ENCODE measurements at places on chromosomes 1 and 21.

- no peak for DNase-seq
Measured at GRCh38 chr1:24849672-24850295, 80.3 kb downstream of the RUNX3 start.

DNA sequence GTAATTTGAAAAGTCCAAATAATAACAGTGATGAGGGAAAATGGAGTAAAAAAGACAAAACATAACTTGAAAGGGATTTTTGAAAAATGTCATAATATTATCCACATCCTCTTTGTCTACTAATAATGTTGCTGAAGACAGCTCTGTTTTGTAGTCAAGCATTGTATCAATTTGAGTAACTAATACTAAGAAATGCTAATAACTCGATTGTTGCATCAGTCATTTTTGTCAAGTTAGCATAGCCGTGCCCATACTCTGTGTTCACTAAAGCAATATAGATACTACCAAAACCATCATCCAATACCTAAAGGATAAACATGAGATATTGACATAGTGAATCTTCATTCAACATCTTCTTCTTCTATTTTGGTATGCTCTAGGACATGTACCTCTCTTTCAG is 17.3 kb downstream of the PDC start:
- no peak for DNase-seq

GRCh38 chr1:31374511-31375196 is 1.8 kb upstream of the FABP3 start:
- no peak for DNase-seq

DNA sequence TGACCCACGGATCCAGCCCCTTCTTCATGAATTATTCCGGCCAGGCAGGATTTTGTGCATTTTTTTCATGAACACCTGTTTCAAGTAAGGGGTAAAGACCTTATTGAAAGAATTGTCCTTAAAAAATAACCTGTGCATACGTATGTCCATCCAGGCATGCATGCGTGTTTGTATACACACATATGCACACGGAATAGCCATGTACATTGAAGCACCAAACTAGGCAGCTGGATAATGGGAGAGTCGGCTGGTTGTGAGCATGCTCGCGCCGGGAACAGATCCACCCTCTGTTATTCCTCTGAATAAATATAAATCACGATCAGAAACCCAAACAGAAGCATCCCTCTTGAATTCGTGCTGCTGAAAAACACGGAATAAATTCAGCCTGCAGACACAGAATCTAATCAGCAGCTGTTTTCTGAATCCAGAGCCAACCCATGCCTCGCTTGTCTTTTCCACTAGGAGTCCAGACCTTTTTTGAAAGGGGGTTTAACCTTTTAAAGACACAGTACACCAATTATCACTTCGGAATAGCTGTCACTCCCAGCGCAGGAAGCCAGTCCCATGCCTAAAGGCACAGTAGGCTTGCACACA is at the start of gene HIVEP3:
Gene HIVEP3, minus strand, starts transcription at position 473 of the 594 bp plus-strand sequence.
- no peak for DNase-seq

- no peak for DNase-seq
Measured at GRCh38 chr1:48619539-48619938, 147.5 kb upstream of the SPATA6 start.

GRCh38 chr21:17900990-17901385 is 81.8 kb upstream of the C21orf91 start:
- DNase-seq, result no peak

GRCh38 chr1:4741876-4742423 is 87.5 kb downstream of the AJAP1 start:
- DNase-seq, result no peak

- no peak for DNase-seq
Measured at GRCh38 chr1:223836586-223836985, 9.2 kb downstream of the TP53BP2 start.

DNA sequence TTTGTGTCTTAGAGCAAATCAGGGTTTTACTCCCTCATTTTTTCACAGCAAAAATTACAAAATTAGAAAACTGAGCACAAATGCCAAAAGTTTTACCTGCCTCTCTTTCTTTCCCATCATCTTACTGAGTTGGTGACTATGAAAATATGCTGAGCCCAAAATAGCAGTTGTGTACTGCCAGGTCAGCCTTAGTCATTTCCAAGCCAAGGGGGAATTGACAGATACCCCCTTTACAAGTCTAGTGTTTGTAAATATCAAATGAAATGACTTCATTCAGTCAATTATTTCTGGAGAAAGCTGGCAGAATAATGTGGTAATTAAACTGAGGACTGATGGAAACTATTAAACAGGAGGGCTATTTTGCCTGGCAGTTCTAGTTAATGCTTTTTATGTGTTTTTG is 11.4 kb upstream of the GORAB start:
- no peak for DNase-seq

GRCh38 chr1:110005971-110006370 is 21.4 kb downstream of the AHCYL1 start:
- DNase-seq, result no peak

GRCh38 chr1:31650161-31651088 is 5.7 kb upstream of the PEF1 start:
- no peak for DNase-seq

- no peak for DNase-seq
Measured at GRCh38 chr1:71640998-71641397, 560.2 kb upstream of the ZRANB2 start.

- DNase-seq, result no peak
Measured at GRCh38 chr1:147612366-147612765, 58.0 kb downstream of the ACP6 start.

DNA sequence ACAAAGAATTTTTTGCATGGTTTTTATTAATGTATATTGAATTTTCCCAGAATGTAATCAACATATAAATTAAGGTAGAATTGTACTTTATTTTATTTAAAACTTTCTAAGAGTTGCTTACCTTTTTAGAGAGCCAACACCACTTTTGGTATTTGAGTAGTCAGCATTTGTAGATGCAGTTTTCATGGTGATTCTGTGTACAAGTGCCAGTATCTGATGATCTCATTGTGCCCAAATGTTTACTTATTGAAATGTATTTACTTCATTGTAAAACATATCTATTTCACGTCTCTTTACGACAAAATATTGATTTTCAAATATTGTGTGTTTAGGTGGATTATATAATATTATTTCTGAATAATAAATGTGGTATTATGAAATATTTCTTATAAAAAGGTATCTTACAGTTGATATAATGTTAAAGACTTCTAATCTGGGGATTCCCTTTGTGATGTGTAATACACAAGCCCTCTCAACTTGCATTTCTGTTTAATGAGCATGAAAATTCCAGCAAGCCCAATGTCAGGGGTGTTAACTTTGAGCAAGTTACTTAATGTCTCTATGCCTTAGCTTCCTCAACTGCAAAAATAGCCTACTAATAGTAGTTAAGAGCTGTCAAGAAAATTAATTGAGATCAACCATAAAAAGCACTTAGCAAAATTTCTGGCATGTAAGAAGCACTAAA is 141.8 kb upstream of the ZNF648 start:
- no peak for DNase-seq

DNA sequence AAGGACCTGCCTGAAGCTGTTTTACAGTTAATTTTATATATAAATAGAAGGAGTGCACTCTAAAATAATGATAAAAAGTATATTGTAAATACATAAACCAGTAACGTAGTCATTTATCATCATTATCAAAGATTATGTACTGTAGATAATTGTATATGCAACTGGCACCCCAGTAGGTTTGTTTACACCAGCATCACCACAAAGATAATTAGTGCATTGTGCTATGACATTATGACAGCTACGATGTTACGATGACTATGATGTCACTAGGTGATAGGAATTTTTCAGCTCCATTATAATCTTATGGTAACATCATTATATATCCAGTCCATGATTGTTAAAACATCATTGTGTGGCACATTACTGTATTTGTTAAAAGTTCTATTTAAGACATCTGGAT is 185.2 kb downstream of the LBR start:
- no peak for DNase-seq

- no peak for DNase-seq
Measured at GRCh38 chr1:9340172-9340854, 47.6 kb downstream of the SPSB1 start.

DNA sequence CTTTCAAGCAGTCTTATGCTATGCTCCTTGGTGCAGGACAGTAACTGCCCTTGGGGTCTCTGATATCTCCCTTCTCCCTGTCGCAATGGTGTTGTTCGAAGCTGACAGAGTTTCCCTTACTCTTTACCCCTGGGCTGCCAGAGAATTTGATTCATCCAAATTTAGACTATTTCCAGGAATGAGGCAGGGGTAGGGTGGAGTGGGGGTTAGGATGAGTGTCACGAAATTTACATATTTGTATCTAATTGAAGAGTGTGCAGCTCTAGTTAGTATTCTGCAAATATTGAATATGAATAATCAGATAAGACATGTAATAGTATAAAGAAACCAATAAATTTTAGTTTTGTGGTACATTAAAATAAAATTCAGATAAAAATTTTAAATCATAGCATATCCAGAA is 140.0 kb upstream of the LMO4 start:
- no peak for DNase-seq

DNA sequence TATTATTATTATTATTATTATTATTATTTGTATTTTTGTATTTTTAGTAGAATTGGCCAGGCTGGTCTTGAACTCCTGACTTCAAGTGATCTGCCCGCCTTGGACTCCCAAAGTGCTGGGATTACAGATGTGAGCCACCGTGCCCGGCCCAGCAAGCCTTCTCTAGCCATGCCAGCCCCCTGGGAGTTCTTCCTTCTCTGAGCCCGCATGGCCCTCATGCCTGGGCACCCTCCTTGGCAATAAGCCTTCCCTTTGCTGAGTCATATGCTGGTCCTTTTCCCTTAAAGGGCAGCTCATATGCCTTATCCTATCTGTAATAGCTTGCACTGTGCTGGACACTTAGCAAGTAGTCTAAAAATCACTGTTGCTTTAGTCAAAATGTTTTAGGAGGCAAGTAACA is 8.5 kb upstream of the NBL1 start:
- DNase-seq, result no peak

DNA sequence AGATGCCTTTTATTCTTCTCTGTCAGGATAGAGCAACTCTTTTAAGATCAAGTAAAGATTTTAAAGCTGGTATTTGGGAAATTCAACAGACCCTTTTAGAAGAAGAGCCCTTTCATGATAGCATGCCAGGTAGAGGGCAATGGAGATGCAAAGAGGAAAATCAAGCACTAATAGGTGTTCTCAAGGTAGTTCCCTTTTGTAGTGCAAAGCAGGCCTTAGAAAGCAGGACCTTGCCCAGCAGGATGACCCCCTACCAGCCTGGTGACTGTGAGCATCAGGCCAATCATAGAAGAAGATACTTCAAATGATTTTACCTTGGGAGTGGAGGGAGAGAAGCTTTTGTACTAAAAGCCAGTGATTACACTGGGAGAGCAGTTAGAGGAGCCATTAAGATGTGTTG is 381.4 kb upstream of the ZRANB2 start:
- no peak for DNase-seq

- no peak for DNase-seq
Measured at GRCh38 chr21:31644643-31645042, 14.8 kb upstream of the SOD1 start.

DNA sequence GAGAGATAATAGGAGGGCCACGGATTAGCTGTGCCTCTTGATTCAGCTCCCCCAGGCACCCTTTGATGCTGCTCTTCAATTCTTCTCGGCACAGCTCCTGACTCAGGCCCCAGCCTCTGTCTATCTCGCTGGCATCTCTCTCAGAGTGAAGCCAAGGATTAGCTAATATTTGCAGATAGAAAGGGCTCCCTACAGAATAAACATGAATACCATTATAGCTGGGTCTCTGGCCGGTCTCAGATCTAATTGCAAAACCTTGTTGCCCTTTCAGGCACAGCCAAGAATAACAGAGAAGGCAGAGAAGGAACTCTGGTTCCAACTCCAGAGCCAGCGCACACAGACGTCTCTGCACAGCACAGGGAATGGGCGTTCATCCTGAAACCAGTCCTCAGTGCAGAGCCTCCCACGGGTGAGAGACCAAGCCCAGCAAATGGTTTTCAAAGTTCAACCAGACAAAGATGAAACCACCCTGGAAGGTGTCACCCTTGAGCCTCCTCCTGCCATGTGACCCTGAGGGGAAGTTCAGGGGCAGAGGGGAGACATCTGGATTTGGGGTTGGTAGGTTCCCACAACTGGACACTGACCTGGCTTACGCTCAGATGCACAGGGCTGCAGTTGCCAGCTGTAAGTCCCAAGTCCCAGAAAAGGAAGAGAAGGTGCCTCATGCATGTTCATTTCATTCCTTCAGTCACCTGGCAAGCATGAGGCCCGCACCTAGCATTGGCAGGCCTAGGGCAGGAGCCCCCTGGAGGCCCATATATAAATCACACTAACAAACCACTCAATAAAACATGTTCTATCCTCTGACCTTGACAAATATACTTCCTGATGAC is 394.0 kb downstream of the NPHP4 start:
- DNase-seq, result no peak

GRCh38 chr1:23964235-23964668 is 4.6 kb downstream of the PNRC2 start:
- no peak for DNase-seq

DNA sequence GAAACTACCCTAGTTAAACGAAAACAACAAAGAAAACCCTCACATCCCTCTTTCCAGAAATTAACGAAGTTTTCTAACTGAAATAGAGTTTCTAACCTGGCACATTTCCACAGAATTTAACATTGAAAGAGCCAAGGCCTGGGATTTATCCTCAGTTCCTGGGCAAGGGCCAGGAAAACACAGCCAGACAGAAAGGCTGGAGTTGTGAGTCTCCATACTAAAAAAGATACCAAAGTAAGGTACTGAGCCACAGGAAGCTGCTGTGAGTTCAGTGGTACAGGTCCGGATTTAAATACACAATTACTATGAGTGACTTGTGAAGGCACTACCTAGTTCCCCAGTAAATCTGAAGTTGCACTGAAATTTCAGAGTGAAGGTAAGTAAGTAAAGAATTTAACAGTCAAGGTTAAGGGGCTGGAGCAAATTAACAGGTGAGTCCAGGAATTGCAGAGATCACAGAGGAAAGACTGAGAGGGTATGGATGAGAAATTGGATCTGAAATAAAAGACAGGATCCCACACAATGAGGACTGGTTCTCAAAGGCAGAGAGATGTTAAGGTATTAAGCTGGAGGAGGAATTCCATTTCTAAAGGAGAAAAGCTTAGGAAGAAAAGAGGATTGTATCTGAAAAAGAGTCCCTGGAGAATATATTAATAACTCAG is 905 bp downstream of the LIX1L start:
- no peak for DNase-seq

- no peak for DNase-seq
Measured at GRCh38 chr1:89190017-89190416, 8.7 kb downstream of the GBP4 start.

- peak; percentile 15 for DNase-seq
Measured at GRCh38 chr1:108703939-108704338, 8.8 kb upstream of the FNDC7 start.

DNA sequence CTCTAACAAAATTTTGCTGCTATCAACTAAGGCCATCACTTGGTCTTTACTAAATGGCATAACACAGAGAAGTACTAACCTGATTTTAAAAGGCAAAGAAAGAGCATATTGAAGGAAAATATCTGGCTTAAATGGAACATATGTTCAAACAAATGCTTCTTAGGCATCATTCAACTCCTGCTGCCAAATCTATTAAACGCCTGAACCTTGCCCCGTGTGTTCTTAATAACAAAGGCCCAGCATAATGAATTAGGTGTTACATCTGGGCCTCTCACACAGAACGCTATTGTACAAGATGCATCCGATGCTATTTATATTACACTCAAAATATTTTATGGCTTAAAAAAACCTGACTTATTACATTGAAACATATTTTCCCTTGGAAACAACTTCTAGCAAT is 48.4 kb downstream of the B3GALNT2 start:
- DNase-seq, result no peak

- no peak for DNase-seq
Measured at GRCh38 chr1:61455400-61455799, 269.5 kb downstream of the TM2D1 start.

All from effector memory CD4-positive, alpha-beta T cell (primary cell).